DMS79 (cell line): ENCODE measurements at places on chromosomes 6 and 20.

DNA sequence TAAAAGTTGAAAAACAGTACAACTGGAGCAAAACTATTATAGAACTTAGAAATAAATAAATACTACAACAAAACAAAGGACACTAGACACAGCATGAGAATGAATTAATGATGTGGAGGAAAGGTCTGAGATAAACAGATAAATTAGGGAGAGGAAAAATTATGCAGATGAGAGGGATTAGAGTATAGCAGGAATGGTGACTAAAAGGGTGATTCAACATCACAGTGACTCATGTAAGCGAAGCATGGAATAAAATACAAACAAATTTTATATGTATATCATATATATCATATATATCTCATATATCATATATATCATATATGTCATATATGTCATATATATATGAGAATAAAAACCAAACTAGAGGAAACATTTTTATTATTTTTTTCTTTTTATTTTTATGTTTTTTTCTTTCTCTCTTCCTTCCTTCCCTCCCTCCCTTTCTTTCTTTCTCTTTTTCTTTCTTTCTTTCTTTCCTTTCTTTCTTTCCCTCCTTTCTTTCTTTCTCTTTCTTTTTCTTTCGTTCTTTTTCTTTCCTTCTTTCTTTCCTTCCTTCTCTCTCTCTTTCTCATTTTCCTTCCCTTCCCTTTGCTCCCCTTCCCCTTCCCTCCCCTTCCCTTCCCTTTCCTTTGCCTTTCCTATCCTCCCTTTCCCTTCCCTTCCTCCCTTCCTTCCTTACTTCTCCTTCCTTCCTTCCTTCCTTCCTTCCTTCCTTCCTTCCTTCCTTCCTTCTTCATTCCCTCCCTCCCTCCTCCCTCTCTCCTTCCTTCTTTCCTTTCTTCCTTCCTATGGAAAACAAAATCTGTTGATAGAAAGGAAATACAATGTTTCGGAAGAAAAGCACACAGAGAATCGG lies 1014.6 kb downstream of the GRIK2 start:
- DNase-seq = no peak

- DNase-seq = no peak
Observed at GRCh38 chr20:62381202-62381797, 5.6 kb upstream of the RPS21 start.

GRCh38 chr20:62760471-62760855 lies 35.8 kb upstream of the MRGBP start:
- DNase-seq = no peak

DNA sequence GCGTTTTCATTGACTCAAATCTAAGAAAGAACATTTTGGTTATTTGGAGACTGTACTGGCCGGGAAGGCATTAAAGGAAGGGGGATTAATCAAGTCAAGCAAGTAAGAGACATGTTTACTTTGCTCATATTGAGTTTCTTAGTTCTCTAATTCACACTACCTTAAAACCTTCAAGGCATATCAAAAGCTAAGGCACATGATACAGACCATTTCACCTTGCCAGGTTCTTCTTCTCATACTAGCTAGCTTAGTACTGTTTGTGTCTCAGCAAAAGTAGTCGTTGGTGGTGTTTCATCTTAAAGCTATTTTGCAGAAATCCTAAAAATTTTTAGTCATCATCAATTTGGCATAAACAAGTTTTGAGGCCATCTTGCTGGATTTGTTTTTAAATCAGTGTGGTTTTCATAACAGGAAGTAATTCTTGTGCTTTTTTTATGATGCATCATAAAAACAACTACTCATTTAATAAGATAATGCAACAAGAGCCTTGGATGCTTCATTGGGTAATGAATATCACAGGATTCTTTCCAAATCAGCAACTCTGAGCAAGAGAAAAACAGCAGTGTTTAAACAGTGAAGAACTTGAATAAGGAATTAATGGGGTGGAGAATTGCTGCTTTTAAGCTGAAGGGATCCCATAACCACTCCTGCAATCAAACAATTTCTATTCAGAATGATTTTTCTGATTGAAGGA lies 425.3 kb downstream of the EPM2A start:
- no peak for DNase-seq

GRCh38 chr20:46995561-46996142 lies 101.0 kb downstream of the EYA2 start:
- DNase-seq = no peak

DNA sequence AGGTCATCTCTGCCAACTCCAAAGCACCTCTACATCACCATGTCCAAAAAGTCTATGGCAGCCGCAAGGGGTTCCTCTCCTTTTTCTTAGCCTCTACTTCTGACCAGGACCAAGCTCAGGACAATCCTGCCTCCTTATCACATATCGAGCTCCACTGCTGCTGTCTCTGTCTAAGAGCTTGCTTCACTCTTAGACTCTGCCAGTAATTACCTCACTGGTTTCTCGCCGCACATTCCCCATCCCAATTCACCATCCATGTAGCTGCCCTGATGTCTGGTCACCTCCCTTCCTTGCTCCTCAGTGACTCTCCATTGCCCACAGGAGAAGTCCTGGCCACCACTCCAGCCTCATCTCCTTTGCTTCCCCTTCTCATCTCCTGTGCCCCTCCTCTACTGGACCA lies 24.1 kb upstream of the PI16 start:
- no peak for DNase-seq
